ENCODE measurements at places on chromosomes 16 and 17.

DNA sequence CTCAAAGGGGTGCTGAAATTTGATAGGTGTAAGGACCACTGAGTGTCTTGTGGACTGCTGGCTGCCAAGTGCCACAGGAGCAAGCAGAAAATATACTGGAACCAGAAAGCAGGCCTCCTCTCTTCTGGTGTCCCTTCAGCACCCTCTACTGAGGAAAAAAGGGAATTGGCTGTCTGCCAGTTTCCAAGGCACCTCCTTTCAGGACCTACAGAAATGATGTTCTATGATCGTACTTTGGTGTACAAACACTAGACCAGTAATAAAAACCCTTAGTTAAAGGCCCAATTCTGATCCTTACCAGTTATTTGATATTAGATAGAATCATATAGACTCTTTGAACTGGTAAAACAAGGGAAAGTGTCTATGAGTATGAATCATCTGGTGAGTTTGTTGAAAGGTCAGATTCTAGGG lies 35.8 kb upstream of the BCAS3 start:
- peak; percentile 28 for DNase-seq

DNA sequence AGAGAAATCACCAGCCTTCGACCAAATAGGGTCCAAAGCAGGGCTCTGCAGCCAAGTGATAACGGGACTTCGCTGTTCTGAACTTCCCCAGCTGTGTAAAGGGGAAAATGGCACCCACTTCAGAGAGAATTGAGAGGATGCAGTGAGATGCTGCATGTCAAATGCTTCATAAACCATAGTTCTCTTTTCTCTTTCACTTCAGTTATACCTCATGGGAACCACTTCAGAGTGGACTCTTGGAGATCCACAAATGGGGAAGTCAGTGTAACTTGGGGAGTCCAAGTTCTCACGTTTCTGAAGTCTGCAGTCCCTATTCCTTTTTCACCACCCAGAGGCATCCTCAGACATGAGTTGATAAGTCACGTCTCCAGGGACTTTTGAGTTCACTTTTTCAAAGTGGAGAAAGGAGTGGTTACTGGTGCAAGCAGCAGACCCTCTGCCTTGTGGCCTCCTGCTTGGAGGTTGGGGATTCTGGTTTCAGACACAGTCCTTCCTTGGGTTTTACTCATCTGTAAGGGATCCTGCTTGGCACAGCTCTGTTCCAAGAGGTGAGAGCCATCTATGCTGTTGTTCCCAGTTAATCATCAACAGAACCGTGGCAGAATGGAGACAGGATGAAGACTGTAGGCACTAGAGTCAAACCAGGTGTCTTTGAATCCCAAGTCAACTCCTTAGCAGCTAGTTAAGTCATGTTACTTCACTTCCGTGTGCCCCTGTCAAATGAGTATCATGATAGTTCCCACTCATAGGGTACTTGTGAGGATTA lies 123.4 kb upstream of the NOL11 start:
- no peak for DNase-seq

DNA sequence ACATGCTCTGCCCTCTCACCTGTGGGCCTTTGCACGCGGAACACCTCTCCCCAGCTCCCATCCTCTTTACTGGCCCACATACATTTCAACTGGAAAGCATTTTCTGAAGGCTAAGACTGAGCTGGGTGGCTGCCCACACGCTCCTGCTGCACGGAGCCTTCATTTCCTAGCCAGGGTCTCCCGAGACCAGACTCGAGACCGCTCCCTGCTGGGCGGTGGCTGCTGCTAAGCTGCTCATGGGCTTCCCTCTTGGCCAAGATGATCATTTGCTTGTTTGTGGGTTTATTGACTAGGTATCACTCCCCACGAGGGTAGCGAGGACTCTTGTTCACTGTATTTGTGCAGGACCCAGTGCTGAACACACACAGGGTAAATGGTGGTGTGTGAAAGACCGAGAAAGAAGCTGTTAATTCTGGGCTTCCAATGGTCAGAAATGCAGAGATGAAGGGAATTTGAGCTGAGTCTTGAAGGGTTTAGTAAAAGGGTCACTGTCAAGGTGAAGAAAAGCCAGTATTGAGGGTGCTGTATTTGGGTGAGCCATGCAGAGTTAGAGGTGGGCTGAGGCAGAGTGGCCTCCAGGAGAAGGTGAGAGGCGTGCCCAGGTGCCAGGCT lies 907 bp downstream of the TRAPPC2L start:
- peak; percentile 81 for DNase-seq

GRCh38 chr16:6751191-6751590 lies 581.5 kb upstream of the RBFOX1 start:
- DNase-seq = no peak

DNA sequence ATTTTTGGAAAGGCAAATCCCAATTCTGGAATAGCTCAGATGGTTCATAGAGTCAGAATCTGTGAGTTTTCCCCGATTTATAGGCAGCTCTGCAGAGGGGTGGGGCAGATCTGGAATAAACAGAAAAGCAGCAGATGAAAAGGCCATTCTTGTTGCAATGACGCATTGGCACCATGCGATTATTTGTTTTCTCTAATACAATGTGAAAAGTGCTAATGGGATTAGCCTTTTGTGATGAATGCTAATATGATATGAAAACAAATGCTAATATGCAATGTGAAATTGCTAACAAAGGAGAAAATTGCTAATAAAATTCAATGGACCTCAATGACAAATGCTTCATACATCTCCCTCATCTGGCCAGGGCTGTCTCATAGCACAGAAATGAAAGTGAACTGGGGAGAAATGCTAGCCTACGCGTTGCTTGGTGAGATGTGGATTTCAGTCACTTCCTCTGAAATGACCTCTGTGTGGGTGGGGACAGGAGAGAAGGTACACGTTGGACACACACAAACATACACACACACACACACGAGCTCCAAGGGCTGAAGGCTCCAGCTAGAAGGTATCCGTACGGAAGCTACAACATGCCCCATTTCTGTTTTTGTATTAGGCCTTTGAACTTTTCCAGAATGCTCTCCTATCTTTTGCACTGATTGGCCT lies 394.5 kb downstream of the XYLT1 start:
- no peak for DNase-seq

- DNase-seq = no peak
Observed at GRCh38 chr17:44752953-44753861, 5.6 kb upstream of the ADAM11 start.

DNA sequence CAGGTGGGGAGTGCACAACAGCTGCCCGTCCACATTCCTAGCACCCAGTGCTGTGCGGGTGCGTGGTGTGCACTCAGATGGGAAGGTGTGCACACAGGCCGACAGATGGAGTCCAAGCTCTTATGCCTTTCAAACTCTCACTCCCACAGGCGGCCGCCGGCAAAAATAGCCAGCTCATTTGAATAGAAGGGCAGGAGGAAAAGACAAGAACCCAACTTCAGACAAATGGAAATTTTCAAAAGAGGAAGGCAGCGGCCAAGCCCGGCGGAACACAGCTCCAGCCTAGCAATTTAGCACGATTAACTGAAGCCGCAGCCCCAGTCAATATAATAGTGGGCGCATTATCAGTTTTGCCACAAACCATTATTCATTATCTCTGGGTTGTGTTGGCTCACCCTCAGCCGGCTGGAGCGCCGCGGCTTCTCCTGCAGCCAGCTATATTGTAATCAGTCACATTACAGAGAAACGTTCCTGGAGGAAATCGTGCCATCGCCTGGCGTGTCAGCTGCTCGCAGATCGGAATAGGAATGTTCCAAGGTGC lies 103.9 kb upstream of the SEC14L1 start:
- DNase-seq = no peak

- no peak for DNase-seq
Observed at GRCh38 chr17:10779609-10780008, 24.3 kb downstream of the TMEM238L start.

- DNase-seq = no peak
Observed at GRCh38 chr16:27290562-27290961, 22.0 kb upstream of the NSMCE1 start.

- no peak for DNase-seq
Observed at GRCh38 chr16:76511203-76511602, 234.0 kb downstream of the CNTNAP4 start.

- DNase-seq = no peak
Observed at GRCh38 chr16:84197466-84198128, 6.6 kb downstream of the ADAD2 start.

GRCh38 chr17:17401271-17401781 lies 75.5 kb upstream of the MED9 start:
- no peak for DNase-seq

GRCh38 chr17:61536422-61536955 lies 54.5 kb downstream of the NACA2 start:
- DNase-seq = no peak

DNA sequence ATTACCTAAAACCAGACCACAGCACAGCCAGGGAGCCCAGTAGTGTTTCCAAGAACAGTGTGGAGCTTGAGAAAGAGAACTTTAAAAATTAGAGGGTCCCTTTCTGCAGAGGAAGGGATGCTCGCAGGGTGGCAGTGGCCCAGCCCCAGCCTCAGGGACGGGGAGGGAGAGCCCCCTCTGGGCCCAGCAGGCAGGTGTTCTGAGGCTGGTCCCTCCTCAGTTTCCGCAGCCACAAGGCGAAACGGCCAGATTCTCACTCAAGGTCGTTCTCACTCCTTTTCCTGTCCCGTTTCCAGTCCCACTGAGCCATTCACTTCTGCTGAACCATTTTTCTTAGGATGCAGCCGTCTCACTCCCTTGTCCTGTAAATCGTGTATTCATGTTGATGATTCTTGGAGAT lies 20.0 kb downstream of the CIBAR2 start:
- no peak for DNase-seq

DNA sequence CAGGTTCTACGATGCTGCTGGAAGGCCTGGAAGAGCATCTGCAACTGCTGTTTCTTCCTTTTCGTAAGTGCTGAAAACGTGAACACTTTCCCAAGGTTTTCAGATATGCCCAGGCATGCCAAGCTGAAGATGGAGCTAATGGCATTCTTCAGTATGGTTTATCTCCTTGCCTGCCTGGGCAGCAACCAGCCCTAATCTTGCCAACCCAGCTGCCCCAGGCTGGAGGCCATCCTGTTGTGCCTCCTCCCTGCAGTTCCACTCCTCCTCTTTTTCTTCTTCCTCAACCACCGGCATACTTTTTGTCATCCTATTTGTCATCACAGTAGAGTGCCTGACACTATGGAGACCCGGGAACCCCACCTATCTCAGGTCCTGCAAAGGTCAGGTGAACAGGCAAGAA lies 1849.3 kb downstream of the TP53TG3F start:
- DNase-seq = no peak

All from CD8-positive, alpha-beta memory T cell (primary cell).